ENCODE measurements at places on chromosomes 7 and 10.

- DNase-seq, result no peak
- H3K4me3 ChIP-seq, result no peak overlapping the region
- no peaks in the 10 kb centered on the region for H3K27me3 ChIP-seq
- H3K36me3 ChIP-seq, result peaks cover 17% of the 10 kb centered on the region
These were observed 191.2 kb upstream of the SH2B2 start for GRCh38 chr7:102095321-102096011.

- H3K4me3 ChIP-seq, result no peak overlapping the region
- DNase-seq, result no peak
- no peaks in the 10 kb centered on the region for H3K4me1 ChIP-seq
- no peaks in the 10 kb centered on the region for H3K27me3 ChIP-seq
- no peak overlapping the region for H3K27ac ChIP-seq
- no peaks in the 10 kb centered on the region for H3K36me3 ChIP-seq
These were observed 68.5 kb downstream of the TET1 start for GRCh38 chr10:68628576-68629127.

- H3K27ac ChIP-seq, result no peak overlapping the region
- no peak overlapping the region for H3K4me3 ChIP-seq
- H3K4me1 ChIP-seq, result peaks cover 17% of the 10 kb centered on the region
These were observed 13.6 kb downstream of the GPRIN2 start for GRCh38 chr10:46542567-46543465.

DNA sequence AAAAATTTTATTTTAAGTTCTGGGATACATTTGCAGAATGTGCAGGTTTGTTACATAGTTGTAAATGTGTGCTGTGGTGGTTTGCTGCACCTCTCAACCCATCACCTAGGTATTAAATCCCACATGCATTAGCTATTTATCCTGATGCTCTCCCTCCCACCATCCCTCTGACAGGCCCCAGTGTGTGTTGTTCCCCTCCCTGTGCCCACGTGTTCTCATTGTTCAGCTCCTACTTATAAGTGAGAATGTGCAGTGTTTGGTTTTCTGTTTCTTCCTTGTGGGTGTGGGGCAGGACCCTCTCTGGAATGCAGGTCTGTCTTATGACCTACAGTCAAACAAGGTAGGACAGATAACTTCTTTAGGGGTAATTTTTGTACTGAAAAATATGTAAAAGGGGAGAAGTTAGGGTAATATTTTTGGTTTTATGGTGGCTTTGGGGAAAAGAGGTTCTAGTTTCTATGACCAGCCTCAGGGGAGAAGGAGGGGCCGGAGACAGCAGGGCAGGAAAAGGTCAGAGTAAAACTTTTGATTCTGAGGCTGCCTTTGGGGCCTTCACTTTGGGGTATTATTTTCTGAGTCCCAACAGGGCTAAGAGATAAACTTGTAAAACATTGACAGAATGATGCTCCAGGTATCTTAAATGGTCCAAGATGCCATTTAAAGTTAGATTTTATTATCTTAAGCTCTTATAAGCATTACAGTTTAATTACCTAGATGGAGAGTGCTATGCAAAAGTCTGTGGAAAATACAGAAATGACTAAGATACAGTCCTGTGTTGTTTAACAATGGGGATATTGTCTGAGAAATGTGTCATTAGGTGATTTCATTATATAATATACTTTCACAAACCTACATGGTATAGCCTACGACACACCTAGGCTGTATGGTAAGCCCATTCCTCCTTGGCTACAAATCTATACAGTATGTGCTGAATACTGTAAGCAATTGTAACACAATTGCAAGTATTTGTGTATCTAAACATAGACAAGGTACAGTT is 354.8 kb downstream of the ABCA13 start:
- no peaks in the 10 kb centered on the region for H3K36me3 ChIP-seq
- DNase-seq, result no peak
- H3K27ac ChIP-seq, result no peak overlapping the region
- no peaks in the 10 kb centered on the region for H3K27me3 ChIP-seq
- no peaks in the 10 kb centered on the region for H3K4me1 ChIP-seq

- no peak for DNase-seq
- H3K4me1 ChIP-seq, result no peaks in the 10 kb centered on the region
- H3K36me3 ChIP-seq, result no peaks in the 10 kb centered on the region
These were observed 134.0 kb downstream of the PTPRN2 start for GRCh38 chr7:158453663-158454062.

- H3K27ac ChIP-seq, result no peak overlapping the region
- peaks cover 2% of the 10 kb centered on the region for H3K4me1 ChIP-seq
- H3K4me3 ChIP-seq, result no peak overlapping the region
- no peak for DNase-seq
- H3K27me3 ChIP-seq, result no peaks in the 10 kb centered on the region
- H3K36me3 ChIP-seq, result no peaks in the 10 kb centered on the region
These were observed 5.0 kb upstream of the CELF2 start for GRCh38 chr10:11012421-11013295.

GRCh38 chr7:143048827-143049226 is 3.3 kb upstream of the OR6V1 start:
- H3K36me3 ChIP-seq, result no peaks in the 10 kb centered on the region
- no peaks in the 10 kb centered on the region for H3K27me3 ChIP-seq
- H3K27ac ChIP-seq, result no peak overlapping the region
- H3K4me1 ChIP-seq, result no peaks in the 10 kb centered on the region
- no peak for DNase-seq

GRCh38 chr7:17506095-17506494 is 207.6 kb downstream of the AHR start:
- no peak overlapping the region for H3K27ac ChIP-seq
- DNase-seq, result no peak
- H3K27me3 ChIP-seq, result no peaks in the 10 kb centered on the region
- no peak overlapping the region for H3K4me3 ChIP-seq
- no peaks in the 10 kb centered on the region for H3K36me3 ChIP-seq

DNA sequence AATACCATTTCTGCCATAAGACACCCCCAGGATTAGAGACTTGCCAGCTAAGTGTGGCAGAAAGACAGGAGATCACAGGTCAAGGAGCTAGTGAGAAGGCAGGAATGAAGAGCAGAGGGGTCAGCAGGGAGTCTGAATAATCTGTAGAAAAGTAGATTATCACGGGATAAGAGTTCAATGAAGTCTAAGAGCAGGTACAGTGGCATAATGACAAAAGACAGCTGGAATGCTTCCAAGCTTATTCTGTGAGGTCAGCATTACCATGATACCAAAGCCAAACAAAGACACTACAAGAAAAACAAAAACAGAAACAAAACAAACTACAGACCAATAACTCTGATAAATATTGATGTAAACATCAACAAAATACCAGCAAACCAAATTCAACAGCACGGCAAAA is 20.8 kb downstream of the PILRA start:
- no peaks in the 10 kb centered on the region for H3K36me3 ChIP-seq
- no peak overlapping the region for H3K4me3 ChIP-seq
- no peak for DNase-seq
- H3K27ac ChIP-seq, result no peak overlapping the region
- H3K27me3 ChIP-seq, result no peaks in the 10 kb centered on the region

- no peaks in the 10 kb centered on the region for H3K4me1 ChIP-seq
- H3K4me3 ChIP-seq, result no peak overlapping the region
- H3K36me3 ChIP-seq, result no peaks in the 10 kb centered on the region
- H3K27me3 ChIP-seq, result no peaks in the 10 kb centered on the region
These were observed 51.2 kb upstream of the SGCE start for GRCh38 chr7:94706996-94707740.

- no peak for DNase-seq
- no peaks in the 10 kb centered on the region for H3K4me1 ChIP-seq
- H3K27me3 ChIP-seq, result no peaks in the 10 kb centered on the region
- no peak overlapping the region for H3K27ac ChIP-seq
- no peak overlapping the region for H3K4me3 ChIP-seq
- H3K36me3 ChIP-seq, result no peaks in the 10 kb centered on the region
These were observed 149.5 kb upstream of the LRGUK start for GRCh38 chr7:133977409-133978274.

DNA sequence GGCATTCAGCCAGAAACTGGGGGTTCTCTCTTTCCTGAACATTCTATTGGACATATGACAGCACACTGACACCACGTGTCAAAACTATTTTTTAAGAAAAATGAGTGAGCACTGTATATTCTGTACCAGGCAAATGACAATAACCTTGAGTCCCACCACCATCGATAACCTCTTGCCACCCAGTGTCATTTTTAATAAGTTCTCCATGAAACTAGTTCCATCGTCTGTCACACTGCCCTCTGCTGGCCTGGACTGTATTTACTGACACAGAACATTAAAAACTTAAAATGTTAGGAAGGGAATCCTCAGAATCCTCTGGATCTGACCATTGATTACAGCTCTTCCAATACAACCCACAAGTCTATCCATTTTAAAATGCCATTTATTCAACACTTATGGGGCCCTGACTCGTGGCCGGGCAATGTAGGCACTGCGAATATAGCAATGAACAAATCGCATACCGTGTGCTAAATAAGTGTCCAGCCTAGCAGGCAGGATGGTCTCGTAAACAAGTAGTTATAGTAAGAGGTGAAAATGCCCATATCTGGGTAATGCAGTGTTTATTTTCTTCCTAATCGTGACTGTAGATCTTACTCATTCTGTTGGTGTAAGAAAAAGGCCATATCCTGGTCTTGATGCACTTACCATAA is 35.9 kb upstream of the CACNB2 start:
- no peaks in the 10 kb centered on the region for H3K36me3 ChIP-seq
- H3K27ac ChIP-seq, result no peak overlapping the region
- H3K27me3 ChIP-seq, result no peaks in the 10 kb centered on the region
- no peak for DNase-seq
- H3K4me3 ChIP-seq, result peak overlapping the region; percentile 53
- H3K4me1 ChIP-seq, result no peaks in the 10 kb centered on the region

DNA sequence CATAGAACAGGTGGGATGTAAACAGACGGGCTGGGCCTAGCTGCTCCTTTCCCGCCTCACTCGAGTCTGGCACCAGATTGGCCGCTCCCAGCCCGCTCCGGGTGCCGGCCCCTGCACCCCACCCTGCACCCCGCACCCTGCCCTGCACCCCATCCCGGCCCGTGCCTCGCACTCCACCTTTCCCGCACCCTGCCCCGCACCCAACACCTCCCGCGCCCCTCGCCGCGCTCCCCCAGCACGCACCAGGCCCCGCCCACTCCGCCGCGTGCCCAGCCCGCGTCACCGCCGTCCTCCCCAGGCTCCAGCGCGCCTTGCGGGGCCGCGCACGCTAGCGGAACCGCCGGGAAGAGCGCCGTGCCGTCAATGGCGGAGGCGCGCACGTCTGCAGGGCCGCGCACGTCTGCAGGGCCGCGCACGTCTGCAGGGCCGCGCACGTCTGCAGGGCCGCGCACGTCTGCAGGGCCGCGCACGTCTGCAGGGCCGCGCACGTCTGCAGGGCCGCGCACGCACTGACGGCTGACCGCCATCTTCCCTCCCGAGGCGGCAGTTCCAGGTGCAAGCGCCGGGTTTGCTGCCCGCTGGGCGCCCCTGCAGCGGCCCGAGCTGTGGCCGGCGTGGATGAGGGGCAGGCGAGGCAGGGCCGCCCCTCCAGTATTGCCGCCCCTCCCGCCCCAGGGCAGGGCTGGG is at the start of gene UBE3C:
TSS of gene UBE3C (plus strand) at position 503 of the 687 bp plus-strand sequence. CDS start 347 bp downstream, outside the sequence.
- DNase-seq, result peak; percentile 93
- H3K36me3 ChIP-seq, result peaks cover 14% of the 10 kb centered on the region
- H3K4me1 ChIP-seq, result peaks cover 9% of the 10 kb centered on the region

DNA sequence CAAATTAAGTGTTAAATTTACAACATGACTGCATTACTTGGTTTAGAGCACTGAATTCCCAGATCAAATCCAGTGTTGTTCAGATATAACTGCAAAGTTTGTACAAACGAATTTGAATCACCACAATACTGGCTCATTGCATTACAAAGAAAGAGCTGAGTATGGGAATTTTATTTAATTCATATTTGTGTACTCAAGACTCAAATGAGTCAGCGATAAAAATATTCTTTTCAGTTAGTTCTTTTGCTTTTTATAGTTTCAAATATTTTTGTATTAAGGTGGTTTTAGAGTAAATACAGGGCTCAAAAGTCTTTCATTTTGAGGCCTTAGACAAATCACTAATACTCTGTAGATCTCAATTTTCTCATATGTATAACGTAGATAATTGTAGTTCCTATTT is 68.6 kb upstream of the LRGUK start:
- H3K36me3 ChIP-seq, result no peaks in the 10 kb centered on the region
- H3K27me3 ChIP-seq, result no peaks in the 10 kb centered on the region
- no peak for DNase-seq
- H3K4me3 ChIP-seq, result no peak overlapping the region
- H3K27ac ChIP-seq, result no peak overlapping the region
